DMS153 (cell line): ENCODE measurements at places on chromosomes 6 and 20.

DNA sequence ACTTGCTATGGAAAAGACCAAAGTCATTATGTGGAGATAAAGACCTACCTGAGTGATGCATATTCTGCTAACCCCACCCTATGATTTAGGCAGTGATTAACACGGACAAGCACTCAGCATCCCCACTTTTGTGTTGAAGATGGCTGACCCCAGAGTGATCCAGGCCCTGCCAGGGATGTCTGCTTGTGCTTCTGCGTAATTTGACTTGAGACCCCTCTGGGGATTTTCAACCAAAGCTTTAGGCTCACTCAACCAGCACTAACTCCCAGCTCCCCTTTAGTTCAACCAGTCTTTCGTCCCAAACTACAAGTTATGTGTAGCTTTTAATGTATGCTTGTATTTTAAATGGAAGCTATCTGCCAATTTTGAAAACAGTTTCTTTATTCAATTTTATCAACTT lies 538.0 kb upstream of the ID4 start:
- no peak for DNase-seq

GRCh38 chr6:99912657-99913056 lies 81.4 kb downstream of the MCHR2 start:
- DNase-seq: no peak

DNA sequence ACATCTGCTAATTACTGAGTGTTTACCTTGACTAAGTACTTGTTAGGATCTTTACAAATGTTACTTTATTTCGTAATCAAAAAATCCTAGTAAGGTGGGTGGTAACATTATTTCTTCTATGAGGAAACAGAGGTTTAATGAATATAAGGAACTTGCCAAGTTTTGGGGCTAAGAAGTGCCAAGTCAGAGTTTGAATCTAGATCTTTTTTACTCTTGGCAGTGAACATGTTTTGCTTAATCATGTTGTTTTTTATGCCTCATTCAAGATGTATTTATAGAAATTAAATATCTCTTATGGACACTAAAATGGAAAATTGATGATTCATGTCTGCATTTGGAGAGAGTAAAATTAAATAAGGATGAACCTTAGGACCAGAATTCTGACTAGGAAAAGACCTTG lies 393.7 kb downstream of the UTRN start:
- no peak for DNase-seq

DNA sequence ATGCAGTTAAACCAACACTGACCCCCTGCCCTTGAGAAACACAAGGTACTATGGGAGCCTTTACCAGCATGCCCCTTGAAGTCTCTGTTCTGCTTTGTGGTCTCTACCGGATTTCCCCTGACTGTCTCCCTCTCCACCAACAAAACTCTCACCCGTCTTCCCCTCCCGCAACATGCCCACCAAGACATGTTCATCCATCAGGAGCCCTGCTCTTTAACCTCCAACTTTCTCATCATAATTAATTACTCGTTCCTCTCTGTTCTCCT lies 1.1 kb downstream of the ZNF165 start:
- DNase-seq: no peak

- no peak for DNase-seq
These were observed 15.5 kb downstream of the TMEM151B start for GRCh38 chr6:44285552-44286284.

- no peak for DNase-seq
These were observed 4.9 kb upstream of the HMGA1 start for GRCh38 chr6:34231566-34232336.

DNA sequence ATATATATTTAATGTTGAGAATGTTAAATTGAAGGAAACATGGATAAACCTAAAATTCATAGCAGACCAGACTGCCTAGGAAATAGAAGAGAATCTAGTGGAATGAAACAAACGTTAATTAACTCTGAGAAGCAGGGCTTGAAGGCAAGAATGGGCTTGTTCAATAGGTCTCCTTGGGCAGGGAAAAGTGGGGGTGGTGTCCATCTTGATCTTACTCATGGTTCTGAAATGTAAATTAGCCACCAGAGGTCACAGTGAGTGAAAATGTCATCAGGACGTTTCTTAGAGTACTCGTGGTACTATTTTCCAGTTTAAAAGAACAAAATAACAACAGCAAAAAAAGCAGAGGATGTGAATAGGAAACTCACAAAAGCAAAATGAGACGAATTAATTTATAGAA lies 66.8 kb upstream of the BTBD3 start:
- DNase-seq: no peak

DNA sequence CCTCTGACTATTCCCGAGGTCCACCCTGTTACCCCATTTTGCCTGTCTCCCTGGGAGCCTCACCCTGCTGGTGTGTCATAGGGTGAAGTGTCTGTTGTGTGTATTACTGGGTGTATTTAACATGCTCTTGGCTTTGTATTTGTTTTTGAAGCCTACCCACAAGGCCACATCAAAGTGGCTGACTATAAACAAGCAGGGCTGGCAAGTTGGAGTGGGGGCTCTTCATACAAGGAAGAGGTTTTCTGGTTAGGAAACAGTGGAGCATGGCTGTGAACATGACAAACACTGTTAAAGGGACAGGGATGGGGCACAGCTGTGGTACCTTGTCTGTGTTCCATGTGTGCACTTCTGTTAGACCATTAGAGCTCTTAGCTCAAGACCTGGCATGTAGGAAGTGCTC lies 26.3 kb downstream of the HECA start:
- DNase-seq: peak; percentile 85

DNA sequence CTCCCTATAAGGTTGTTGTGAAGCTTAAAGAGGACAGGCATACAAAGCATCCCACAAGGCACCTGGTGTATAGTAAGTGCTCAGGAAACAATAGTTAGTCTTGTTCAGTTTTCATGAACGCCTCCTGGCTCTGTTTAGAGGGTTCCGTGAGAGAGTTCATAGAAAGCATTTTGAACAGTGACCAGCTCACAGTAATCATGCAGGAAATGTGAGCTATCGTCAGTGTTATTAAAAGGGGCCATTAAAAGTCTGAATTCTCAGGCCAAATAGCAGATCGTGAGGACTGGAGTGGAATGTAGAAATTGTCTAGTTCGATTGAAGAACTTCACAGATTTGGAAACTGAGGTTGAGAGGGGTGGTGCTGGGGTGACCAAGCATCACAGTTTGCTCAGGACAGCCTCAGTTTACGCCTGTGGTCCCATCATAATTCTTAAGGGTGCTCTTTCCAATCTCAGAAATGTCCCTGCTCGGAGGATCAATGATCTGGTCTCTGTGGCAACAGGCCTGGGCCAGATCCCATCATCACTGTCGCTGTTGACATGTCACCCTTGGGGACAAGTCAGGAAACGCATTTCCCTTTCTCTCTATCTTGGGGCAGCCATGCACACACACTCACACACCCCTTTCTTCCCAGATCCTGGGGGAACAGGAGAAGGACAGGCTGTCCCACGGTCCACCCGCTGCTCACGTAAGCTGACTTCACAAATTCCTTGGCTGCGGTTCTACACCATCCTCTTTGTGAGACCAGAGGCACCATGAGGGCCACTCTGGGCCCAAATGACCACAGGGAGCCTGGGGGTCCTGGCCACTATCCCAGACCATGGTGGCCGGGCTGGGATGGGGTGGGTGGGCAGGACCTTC lies 7.2 kb downstream of the TGM2 start:
- no peak for DNase-seq

DNA sequence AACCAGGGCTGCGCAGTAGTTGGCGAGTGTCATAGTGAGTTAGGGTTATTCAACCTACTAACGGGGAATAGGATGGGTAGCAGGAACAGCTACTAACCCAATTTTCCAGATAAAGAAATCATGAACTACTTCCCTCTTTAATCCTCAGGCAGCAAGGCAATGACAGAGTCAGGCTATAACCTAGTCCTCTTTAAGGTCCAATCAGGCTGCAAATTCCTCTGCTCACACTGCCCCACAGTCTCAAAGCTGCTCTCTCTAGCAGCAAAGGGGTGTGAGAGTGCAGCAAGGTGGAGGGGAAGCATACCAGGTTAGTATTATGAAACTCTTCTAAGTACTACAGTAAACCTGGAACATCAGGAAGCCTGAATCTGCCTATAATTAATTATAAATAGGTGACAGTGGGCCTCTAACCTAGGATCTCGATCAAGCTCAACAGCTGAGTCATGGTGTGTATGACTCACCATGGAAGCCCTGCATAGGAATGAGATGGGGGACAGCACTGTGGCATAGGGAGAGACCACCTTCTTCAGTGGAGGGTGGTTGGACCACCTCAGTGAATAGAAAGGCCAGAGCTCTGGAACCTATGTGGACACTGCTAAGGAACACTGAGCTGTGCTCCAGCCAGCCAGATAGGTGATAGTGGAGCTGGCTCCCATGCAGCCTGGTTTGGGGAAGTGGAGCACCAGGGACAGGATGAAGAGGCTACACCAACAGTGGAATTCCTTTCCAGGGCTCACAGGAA lies 7.9 kb downstream of the PEX6 start:
- DNase-seq: no peak

GRCh38 chr6:82363428-82364086 lies at the start of gene TPBG:
TSS of gene TPBG (plus strand) at chr6:82363817. CDS start at chr6:82364962, 1,145 bp downstream.
- DNase-seq: peak; percentile 61

DNA sequence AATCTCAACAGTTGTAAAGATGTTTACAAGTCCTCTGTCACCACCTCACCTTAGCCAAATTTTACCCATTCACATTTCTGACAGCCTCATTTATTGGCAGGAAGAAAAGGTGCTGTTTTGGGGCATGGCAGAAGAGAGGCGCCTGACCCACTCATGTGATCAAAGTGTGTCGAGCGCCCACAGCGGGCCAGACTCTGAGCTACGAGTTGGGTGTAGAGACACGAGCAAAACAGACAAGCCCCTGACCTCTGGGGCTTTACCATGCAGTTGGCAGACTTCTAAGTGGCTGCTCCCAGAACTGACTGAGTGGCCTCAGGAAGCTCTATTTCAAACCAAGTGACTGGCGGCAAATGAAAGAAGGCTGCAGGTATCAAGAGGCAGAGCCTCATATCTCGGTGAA lies 167.0 kb downstream of the SOBP start:
- DNase-seq: no peak

- no peak for DNase-seq
These were observed 124.4 kb downstream of the TCP11 start for GRCh38 chr6:35016502-35017321.

- DNase-seq: no peak
These were observed 166.6 kb upstream of the RREB1 start for GRCh38 chr6:6941201-6941600.

GRCh38 chr6:73639040-73639439 lies 14.8 kb downstream of the SLC17A5 start:
- no peak for DNase-seq

DNA sequence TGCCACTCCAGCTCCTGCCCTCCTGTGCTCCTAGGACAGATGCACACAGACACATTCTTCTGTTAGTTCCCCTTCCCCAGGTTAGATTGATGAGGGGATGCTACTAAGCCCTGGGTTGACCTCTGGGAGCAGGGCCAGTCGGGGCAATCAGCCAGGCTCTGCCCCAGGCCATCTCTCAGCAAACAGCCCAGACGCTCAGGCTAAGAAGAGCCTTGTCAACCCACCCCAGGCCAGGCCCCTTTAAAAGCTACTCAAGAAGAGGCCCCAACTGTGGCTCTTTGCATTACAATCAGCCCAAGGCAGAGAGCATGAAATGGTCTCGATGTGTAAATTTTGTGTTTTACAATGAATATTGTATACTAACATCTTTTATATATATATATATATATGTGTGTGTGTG lies 107.4 kb downstream of the TFAP2A start:
- DNase-seq: no peak

GRCh38 chr6:125950293-125950692 lies 6.3 kb upstream of the HINT3 start:
- no peak for DNase-seq

GRCh38 chr6:128365520-128366160 lies 154.8 kb downstream of the PTPRK start:
- no peak for DNase-seq

DNA sequence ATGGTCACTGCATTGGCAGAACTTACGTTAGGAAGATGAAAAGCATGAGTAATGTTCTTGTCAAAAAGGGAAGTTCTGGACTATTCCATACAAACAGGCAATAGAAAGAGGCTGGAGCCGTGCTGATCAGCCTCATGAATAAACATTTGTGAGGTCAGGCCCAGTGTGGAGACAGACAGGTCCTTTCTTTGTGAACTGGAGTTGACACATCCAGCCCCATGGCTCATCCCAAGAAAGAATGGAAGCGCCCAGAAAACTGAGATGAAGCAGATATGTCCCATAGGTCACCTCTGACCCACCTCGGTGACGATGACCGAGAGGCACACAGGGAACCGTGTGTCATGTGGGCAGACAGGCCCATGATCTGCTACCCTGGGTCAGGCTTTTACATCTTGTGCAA lies 276.0 kb upstream of the SGK1 start:
- no peak for DNase-seq

DNA sequence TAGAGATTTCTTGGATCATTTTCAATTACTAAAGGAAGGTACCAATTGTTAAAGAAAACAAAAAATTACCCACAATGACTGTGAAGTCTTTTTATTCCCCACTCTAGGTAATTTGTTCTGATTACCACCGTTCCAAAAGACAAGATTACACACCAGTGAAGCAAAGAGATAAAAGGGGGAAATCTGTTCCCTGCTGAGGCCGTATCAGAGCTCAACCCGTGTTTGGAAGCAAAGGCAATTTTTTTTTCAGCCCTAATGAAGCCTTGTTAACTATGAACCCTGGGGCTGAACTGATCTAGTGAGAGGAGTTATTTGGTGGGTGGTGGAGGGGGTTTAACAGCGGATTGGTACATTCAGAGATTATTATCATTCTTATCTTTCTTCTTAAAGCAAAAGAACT lies 128.5 kb downstream of the ALDH8A1 start:
- DNase-seq: no peak

DNA sequence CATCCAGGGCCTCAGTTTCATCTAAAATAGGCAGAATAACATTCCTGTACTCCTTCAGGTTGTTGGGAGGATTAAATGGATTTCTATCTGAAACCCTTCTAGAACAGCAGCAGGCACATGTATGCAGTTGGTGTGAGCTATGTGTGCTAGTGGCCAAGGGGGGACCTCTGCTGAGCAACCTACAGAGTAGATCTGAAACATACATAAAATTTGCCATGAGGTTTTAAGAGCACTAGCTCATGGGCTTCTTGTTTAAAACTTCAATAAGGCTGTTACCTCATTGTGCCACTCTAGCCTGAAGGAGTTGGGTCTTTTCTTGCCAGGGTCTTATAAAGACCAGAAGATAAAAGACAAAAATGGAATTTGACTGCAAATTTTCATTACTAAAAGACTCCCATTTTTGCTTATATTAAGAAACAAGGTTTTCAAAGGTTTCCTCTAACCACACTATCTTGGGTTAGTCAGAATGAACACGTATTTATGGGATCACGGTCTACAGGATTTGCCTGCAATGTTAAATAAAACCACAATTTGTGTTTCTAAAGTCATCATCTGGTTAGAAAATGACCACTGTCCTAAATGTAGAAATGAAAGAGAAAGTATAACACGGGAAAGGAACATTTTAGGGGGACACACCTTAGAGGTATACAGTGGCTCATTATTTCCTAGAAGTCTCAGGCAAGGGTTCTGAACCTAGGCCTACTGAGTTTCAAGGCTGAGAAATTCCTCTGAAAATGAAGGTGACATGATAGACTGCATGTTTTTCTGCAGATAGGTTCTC lies 144.9 kb upstream of the OLIG3 start:
- DNase-seq: no peak
